ENCODE measurements at places on chromosomes 16 and 17.

DNA sequence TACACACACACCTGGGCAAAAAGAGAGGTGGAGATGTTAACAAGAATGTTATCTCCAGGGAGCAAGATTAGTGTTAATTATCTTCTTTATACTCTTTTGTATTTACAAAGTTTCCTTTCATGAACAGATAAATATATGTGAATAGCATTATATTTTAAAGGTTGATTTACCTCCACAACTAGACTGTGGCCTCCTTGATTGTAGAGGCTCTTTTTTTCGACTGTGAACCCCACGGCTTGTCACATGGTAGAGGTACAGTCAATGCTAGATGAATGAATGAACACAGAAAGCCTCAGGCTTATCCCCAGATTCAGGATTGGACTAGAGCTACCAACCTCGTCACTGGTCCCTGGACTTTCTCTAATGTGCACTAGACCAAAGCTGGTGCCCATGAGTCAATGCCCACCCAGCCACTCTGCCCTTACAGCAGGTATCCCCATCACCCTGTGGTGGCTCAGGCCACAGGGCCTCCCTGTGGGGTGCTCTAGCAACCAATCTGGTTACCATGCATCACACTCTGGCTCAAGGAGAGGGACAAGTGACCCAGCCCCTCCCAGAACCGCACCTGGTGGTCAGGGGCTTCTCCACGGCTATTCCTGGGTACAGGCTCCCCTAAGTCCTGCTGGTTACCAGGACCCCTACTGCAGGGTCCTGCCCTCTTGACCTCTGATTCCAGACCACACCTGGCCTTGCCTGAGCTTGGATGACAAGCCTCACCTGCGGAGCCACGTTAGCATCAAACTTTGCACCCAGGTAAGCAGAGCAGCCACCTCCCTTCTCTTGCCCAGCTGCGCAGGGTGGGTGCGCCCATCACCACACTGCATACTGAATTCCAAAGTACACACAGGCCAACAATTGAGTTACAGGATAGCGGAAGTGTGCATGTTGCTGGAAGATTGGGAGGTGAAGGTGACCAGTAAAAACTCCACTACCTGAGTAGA, 101.0 kb downstream of the CDYL2 start:
- no peak for DNase-seq

- no peak for DNase-seq
These were observed 8.7 kb downstream of the DNAI2 start for GRCh38 chr17:74282587-74283370.

DNA sequence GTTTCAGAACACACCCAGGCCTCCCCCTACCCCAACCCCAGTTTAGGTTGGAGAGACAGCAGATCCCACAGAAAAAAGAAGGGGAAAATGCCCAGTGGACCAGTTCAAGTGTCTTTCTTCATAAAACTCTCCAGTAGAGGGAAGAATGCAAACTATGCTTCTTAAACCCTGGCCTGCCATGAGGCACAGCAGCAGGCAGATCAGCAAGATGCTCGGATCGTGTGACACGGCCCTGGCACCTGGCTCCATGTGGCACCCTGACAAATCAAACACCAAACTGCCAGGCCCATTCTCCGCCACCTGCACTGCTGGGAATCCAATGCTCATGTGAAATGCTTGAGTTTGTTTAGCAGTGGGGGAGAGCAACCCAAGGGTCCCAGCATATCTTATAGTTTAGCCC, 166.8 kb downstream of the SOX9 start:
- no peak for DNase-seq

- DNase-seq = no peak
These were observed 515.0 kb downstream of the TMEM114 start for GRCh38 chr16:8075271-8075670.

- DNase-seq = no peak
These were observed 4.7 kb downstream of the DYNC1LI2 start for GRCh38 chr16:66746682-66747081.

GRCh38 chr16:81710596-81710995, 68.5 kb upstream of the PLCG2 start:
- DNase-seq = no peak

DNA sequence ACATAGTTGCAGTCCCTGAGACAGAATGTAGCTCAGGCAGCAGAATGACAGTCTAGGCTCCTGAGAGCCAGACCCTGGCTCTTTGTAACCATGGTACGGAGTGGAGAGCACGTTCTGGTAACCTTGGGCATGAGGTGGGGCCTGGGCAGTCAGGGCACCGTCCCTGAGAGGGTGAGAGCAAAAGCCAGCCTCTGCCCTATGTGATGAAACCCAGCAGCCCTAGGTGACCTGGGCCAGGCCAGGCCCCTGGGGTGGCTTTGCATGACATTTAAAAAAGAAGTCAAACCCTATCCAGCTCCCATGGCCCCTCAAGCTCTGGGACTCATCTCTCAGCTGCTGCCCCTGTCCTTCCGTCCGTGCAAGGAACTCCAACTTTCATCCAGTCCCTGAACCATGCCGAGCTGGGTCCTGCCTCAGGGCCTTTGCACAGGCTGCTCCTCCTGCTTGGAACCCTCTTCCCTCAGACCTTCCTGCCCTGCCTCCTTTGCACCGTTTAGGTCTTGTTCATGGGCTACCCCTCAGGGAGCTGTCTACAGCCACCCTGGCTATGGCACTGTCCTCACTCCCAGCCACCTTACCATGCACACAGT, 188.6 kb downstream of the NTN1 start:
- no peak for DNase-seq

DNA sequence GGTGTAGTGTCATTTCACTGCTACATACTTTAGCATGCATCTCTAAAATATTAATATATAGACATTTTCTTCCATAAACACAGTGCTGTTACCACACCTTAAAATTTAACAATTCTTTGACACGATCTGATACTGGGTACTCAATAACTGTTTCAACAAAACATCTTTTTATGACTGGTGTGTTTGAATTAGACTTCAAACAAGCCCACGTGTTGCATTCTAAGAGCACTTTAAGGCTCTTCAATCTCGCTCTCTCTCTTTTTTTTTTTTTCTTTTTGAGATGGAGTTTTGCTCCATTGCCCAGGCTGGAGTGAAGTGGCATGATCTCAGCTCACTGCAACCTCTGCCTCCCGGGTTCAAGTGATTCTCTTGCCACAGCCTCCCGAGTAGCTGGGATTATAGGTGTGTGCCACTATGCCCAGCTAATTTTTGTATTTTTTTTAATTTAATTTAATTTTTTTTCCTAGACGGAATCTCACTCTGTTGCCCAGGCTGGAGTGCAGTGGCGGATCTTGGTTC, 15.8 kb upstream of the SLC46A1 start:
- no peak for DNase-seq

All from HEK293T (cell line).